ENCODE measurements at places on chromosomes 4 and X.

- no peak for DNase-seq
Measured at GRCh38 chr4:110248831-110249253, 50.4 kb upstream of the ELOVL6 start.

DNA sequence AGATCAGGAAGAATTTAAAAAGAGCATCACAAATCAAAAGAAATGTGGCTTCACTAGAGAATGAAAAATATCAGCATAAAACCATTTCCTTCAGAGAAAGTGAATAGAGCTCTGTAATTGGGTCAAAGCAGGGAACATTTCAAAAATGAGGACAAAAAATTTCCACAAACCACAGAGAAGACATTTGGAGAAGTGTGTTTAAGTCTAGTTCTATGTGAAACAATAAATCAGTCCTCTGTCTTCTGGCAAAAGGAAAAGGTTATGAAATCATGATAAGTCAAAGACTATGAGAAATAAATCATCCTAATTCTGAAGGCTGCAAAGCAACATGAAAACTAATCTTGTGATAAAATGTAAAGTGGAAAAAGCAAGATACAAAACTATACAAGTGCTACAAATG lies 27.9 kb downstream of the SMPX start:
- no peak for DNase-seq

- DNase-seq = no peak
Measured at GRCh38 chr4:156378033-156378665, 424.5 kb upstream of the CTSO start.

DNA sequence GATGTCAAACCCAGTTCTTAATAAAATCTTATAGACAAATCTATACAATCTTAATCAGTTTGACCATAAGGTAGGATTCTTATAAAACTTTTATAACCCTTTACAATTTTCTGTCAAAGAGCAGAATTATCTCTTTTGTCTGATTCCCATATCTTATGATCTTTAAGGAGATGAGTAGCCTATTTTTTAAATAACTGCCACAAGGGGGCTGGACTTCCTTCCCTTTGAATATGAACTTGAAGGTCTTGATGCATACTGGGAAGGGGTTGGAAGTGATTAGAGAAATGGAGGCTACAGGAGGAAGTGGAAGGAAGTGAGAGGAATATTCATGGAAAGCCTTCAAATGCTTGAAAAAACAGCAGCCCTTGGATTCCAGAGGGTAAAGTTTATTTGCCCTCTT lies 111.1 kb downstream of the APOOL start:
- DNase-seq = no peak

DNA sequence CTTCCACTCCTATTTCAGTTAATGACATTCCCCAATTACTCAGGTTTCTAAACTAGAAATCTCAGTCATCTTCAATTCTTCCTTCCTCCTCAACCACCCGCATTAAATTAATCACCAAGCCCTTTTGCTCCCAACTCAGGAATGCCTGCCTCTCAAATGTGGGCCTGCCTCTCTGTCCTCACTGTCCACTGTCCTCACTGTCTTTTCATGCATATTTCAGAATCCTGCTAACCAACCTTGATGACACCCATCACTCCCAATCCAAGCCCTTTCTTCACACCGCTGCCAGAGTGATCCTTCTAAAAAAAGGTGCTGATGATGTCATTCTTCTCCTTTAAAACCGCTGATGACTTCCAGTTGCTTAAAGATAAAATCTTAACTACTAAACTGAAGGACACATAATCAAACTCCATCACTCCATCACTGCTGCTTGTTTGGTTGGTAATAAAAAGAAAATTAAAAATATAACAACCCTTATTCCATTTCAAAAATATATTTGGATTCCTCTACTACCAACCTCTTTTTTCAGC lies 5.1 kb upstream of the APBB2 start:
- no peak for DNase-seq

- DNase-seq = no peak
Measured at GRCh38 chr4:169975838-169976796, 50.1 kb downstream of the MFAP3L start.

- DNase-seq = no peak
Measured at GRCh38 chr4:158861281-158861680, 92.5 kb downstream of the FNIP2 start.

GRCh38 chr4:83152746-83153145 lies 38.2 kb upstream of the PLAC8 start:
- DNase-seq = no peak

GRCh38 chr4:189941005-189941450 lies 356 bp downstream of the FRG1 start:
- DNase-seq = no peak

GRCh38 chrX:51435101-51435500 lies 61.3 kb downstream of the NUDT11 start:
- DNase-seq = no peak

DNA sequence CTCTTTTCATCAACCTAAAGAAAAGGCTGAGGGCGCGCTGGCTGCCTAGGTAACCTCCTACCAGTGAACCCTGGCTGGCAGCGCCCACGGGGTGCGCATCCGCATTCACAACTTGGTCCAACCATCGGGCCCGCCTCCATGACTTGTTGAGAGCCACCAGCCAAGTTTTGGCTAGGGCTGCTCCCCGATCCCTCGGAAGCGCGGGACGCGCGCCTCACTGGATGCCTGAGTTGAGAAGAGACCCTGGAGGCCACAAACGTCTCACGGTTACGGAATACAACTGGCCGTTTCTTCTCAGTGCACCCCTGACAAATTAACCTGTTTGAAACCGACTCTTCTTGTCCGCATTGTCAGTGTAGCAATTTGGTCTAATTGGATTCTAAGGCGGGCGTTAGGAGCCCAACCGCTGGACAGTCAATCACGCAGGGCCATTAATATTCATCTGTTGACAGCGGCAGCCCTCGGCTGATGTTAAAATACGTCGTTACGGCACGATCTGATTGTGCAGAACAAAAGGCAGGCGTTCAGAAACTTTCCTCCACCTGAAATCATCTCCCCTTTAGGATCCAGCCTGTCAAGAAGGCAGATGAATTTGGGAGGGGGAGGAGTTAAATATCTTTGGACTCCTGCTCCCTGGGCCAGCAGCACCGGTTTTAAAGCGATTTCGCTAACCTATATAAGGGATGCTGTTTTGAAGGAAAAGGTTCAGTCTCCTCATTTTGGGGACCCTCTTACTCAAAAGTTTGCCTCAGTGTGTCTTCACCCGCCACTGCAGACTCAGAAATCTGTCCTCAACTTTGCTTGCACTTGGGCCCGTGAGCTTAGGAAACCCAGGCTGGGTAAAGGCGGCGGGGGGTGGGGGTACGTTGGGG lies 1.2 kb downstream of the GPC3 start:
- DNase-seq = no peak

DNA sequence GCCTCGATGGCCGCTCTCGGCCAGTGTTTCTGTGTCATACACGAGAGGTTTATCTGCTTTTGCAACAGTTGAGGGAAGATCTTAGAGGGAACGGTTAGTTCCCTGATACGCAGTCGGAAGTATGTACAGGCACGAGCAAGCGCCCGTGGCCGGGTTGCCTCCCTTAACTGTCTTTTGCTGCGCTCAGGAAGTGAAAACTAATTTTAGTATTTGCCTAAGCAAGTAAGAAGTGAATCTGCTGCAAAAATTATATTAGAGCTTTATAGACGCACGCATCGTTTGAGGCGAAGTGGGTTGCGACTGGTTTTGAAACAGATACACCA lies 695 bp downstream of the MTM1 start:
- DNase-seq = peak; percentile 37

DNA sequence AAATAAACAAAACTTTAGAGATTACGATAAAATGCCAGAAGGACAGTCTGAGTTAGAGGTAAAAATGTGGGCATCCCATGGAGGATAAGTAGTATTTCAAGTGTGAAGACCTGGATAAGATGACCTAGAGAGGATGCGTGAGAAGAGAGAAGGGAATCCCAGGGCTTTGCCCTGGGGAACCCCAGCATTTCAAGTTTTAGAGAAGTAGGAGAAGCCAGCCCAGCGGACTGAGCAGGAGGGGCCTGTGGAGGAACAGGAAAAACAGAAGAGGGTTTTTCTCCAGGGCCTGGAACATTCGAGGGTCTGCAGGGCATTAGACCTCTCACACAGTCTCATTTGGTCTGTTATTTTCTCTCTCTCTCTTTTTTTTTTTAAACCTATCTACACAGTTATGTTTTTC lies 2.9 kb upstream of the CFP start:
- no peak for DNase-seq

GRCh38 chr4:82510216-82510615 lies 51.6 kb downstream of the TMEM150C start:
- DNase-seq = no peak

GRCh38 chrX:119753639-119754257 lies 4.6 kb upstream of the SOWAHD start:
- no peak for DNase-seq
